ENCODE measurements at places on chromosomes 2 and 18.

DNA sequence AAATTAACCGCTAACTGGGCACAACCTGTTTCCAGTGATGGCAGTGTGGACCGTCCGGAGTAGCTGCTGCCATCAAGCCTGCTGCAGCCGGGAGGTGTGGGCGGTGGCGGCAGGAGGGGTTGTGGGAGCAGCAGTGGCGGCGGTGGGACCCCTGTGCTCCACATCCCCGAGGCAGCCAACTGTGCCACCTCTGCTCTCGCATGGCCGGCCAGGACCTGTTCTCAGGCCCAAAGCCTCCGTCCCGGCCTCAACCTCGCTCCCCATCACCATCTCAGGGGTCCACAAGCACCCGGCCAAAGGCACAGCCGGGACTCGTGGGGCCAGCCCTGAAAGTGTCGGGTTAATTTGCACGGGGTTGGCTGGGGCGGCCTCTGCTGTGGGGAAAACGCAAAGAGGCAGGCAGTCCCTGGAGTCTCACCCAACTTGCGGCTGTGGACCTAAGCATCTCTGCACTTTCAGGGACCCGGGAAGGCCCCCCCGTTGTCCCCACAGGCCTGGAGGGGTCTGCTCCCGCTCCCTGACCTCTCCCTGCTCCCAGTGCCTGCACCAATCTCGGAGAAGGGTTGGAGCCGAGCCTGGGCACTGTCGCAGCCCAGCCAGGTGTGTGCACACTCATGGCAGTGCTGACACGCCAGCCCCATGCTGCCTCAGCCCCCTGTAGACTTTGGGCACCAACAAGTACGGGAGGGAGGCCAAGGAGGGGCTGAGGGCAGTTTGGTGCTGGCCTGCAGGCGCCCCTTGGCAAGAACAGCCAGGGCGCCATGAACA is 44.4 kb upstream of the PEX13 start:
- DNase-seq: no peak

DNA sequence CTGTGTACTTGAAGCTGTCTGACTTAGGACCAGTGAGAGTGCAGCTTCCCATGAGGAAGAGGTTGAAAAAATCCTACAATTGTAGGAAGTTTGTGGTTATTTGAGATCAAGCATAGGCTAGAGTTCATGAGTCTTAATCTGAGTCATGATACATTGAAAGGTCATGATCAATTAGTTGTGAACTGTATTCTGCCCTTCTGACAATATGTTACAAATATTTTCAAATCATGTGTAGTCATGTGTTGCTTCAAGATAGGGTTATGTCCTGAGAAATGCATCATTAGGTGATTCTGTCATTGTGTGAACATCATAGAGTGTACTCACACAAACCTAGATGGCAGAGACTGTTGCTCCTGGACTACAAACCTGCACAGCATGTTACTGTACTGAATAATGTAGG is 68.4 kb upstream of the MFF start:
- no peak for DNase-seq

DNA sequence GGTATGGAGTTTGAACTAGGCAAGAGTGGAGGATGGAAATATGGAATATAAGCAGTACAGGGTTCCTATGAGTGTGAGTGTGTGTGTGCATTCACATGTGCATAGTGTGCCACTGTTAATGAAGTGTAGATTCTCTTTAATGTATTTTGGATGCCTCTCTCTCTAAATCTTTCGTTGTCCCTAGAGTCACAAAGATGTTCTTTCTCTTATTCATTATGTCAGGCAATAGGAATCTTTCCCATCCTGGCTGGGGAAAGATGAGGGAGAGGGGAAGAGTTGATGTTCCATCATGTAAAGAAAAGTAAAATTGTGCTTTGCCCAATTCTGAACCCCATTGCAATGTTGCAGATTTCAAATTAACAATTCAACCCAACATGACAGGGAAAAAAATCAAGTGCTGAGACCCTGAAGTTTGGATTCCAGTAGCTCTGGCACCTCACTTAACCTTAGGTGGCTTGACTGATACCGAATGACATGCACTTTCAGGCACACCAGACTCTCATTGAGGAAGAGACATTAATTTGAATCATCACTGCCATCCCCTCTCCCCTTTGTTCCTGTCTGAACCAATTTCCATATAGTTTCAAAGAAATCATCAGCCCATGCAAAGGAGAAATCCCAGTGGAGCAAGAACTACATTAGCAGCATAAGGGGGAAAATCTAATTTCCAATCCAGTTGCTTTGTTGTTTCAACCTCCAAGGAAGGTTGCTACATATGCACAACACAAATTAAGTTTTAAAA is 28.0 kb downstream of the KLF7 start:
- DNase-seq: no peak

DNA sequence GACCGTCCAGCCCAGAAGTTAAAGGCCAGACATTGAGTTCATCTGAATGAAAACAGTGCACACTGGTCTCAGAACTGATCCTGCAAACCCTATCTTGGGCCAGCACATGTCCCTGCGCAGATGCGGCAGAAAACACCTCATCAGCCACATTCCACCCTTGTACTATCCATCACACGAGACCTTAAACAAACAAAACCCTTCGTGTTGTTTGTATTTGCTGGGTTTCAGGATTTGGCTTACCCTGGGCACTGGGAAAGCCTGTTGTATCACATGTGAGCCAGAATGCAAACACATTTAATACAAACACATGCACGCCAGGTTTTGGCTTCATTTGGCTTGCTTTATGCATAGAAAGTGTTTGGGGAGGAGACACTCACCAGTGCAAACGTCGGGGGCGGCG is 12.5 kb downstream of the WIPF1 start:
- no peak for DNase-seq

GRCh38 chr2:85168942-85169341 is 35.8 kb downstream of the TCF7L1 start:
- DNase-seq: no peak

- no peak for DNase-seq
Observed at GRCh38 chr2:7878786-7879482, 802.9 kb upstream of the ID2 start.

DNA sequence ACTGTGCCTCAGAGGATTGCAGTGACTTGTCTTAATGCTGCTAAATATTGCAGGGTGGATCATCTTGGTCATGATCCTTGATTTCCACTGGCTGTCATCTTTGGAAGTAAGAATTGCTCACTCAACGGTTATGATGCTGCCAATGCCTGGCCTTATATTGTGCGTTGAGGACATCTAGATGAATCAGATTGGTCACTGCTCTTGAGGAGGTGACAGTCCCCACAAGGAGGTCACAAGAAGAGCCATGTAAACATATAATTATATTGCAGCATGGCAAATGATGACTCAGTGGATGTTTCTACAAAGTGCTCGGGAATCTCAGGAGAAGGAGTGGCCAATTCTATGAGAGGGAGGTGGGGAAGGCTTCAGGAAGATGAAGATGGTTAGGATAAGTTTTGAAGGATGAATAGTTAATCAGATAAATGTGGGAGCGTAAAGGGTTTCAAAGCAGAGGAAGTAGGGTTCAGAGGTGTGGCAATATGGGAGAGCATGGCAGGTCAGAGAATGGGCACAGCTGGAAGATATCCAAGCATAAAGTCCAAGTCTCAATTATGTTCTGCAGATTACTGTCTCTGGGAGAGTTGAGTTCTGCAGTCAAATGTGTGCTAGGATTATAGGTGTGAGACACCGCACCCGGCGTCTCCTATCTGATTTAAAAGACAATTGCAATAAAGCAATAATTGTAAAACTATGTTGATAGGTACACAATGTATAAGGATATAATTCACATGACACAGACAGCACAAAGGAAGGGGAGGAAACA is 21.3 kb upstream of the TMEM131 start:
- DNase-seq: no peak

- no peak for DNase-seq
Observed at GRCh38 chr18:51425475-51425874, 228.0 kb upstream of the MEX3C start.

GRCh38 chr2:83696838-83697237 is 762.2 kb downstream of the SUCLG1 start:
- no peak for DNase-seq

- DNase-seq: no peak
Observed at GRCh38 chr18:63592471-63592870, 5.3 kb downstream of the SERPINB13 start.

DNA sequence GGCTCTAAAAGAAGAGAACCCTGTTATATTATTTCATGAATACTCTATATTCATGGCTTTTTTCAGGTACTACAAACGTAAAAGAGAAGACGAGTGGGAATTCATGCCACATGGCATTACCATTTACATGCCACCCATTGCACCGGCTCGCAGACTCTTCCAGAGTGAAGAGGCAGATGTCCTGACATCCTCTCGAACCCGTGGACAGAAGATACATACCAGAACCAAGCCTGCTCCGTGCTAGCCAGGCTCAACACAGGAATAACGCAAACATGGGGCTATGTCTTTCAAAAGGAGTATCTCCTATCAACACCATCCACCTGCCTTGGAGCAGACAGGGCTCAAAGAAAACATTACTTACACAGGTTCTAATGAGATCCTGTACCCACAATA is 168.8 kb downstream of the THADA start:
- DNase-seq: no peak

DNA sequence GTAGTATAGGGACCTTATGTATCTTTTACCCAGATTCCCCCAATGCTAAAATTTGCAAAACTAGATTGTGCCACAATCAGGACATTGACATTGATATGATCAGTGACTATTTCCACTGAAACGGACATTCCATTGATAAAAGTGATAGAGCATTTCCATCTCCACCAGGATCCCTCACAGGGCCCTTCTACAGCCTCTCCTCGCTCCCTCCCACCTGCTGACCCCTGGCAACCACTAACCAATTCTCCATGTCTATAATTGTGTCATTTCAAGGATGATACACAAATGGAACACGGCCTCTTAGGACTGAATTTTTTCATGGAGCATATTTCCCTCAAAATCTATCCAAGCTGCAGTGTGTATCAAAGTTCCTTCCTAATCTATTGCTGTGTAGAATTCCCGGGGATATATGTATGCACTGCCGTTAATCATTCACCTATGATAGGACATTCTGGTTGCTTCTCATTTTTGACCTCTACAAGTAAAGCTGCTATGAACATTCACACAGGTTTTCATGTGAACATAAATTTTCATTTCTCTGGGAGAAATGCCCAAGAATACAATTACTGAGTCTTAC is 67.3 kb downstream of the UXS1 start:
- DNase-seq: no peak

- DNase-seq: no peak
Observed at GRCh38 chr18:79487183-79487800, 91.6 kb downstream of the NFATC1 start.

DNA sequence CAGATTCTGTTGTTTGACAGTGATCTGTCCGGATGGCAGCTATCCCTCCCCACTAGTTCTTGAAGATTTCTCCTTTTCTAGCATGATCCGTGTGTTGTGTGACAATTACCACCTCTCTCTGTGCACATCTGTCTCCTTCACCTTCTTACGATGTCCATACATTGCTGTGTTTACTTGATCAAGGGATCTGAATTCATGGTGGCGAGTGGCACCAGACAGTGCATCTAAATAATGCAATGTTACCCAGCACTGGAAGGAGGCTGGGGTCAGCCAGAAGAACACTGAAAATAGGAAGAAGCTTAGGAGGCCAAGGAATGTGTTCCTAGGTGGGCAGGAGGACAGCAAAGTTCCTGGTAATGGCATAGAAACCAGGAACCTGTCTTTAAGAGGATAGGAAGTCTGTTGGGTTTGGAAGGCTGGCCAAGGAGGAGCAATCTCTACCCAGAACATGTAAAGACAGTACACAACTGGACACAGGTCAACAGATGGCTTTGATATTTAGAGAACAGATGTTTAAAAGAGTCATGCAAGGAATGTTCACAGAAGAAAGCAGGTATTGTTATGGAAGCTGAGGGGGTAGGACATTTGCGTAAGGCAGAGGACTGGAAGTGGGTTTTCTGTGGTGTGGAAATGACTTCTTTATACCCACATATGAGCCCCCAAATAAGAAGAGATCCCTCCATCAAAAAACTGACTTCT is 126.4 kb downstream of the HRH4 start:
- DNase-seq: no peak

GRCh38 chr2:62801814-62802523 is 96.5 kb downstream of the EHBP1 start:
- no peak for DNase-seq

DNA sequence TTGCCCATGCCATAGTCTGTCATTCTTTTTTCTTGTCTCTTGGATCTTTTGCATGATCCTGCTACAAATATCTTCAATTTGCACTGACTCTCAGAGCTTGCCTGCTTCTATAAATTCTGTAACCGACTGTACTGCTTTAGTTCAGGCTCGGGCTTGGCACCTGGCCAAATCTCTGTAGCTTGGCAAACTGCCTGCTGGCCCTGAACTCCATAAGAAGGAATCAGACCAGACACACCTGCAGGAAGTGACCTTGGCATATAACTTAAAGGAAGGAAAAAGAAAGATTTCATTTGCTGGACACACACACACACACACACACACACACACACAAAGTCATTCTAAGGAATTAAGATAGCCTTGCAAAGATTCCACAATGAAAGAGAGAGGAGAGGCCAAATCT is 291.2 kb upstream of the DDX18 start:
- DNase-seq: no peak

DNA sequence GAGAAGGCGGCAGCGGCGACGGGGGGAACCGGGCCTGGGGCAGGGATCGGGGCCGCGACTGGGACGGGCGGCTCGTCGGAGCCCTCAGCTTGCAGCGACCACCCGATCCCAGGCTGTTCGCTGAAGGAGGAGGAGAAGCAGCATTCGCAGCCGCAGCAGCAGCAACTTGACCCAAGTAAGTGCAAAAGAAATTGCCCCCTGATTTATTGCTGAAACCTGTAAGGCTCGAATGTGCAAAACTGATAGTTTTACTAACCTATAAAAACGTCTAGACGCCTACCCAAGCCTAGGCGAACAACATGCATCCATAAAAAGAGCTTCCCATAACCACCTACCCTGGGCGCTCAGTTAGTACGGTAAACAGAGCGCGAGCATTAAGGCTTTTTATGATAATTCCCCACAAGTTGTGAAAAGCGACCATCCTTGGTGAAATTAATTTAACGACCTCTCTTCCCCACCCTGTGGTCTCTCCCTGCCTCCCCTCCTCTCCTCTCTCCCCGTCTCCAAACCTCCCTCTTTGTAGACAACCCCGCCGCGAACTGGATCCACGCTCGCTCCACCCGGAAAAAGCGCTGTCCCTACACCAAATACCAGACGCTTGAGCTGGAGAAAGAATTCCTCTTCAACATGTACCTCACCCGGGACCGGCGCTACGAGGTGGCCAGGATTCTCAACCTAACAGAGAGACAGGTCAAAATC is 1.0 kb downstream of the HOXD9 start:
- no peak for DNase-seq

DNA sequence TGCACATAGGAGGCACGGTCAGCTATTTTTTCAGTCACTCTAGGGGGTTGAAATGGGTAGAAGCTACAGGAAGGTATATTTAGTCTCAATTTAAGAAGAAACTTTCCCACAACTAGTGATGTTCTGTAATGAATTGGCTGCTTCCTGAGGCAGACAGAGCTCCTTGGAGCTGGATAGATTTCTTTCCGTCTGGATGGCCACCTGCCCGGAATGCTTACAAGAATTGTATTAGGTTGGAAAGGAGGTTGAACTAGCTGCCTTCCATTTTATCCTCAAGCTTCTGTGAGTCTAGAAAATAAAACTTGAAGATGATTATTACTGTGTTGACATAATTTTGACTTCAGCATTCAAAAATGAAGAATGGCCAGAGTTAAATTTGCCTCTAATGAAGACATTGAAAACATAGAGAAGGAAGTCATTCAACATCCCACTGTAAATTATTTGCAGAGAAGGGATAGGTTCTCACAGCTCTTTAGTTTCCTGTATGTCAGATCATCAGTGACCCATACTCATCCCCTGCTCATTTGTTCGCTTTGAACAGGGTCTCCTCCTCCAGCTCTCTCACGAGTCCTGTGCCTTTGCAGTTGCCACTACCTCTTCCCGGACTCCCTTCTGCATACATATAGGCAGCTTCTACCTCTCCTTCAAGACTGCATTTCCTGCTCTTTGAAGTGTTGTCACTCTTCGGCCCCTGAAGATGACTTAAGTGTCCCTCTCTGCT is 88.8 kb downstream of the CRIM1 start:
- DNase-seq: no peak

All from activated CD8-positive, alpha-beta memory T cell treated with anti-CD3 and anti-CD28 coated beads for 4 hours (primary cell).